Thymus (tissue), 14 donors: ENCODE measurements at places on chromosomes 6 and 20.
A peak's percentile ranks its signal among the peaks of the same experiment; 100 is the strongest.

- no peaks in the 10 kb centered on the region for H3K36me3 ChIP-seq
- no peaks in the 10 kb centered on the region for H3K27me3 ChIP-seq
- no peak for DNase-seq
- no peak overlapping the region for H3K4me3 ChIP-seq
- no peaks in the 10 kb centered on the region for H3K4me1 ChIP-seq
These were observed 26.7 kb downstream of the TNFAIP3 start for GRCh38 chr6:137893726-137894125.

DNA sequence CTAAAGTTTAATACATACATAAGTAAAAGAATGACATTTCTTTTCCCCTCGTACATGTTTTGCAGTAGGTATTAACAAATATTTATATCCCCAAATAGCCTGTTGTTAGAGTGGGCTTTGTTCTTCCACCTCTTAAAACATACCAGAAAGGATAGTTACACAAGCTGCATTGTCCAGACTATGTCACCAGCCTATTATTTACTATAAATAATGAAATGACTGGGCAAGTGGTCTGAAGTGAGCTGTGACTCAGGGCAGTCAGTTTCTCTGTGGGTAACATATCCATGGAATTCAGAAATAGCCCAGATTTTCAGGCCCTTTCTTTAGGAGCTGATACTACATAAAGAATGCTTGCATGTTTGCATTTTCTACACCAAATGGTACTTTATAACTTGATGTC is 60.1 kb downstream of the FUT9 start:
- DNase-seq = no peak
- H3K36me3 ChIP-seq = no peaks in the 10 kb centered on the region
- no peaks in the 10 kb centered on the region for H3K4me1 ChIP-seq
- no peak overlapping the region for H3K27ac ChIP-seq
- no peak overlapping the region for H3K4me3 ChIP-seq

- no peaks in the 10 kb centered on the region for H3K4me1 ChIP-seq
- H3K27ac ChIP-seq = no peak overlapping the region
- H3K36me3 ChIP-seq = no peaks in the 10 kb centered on the region
- no peak overlapping the region for H3K4me3 ChIP-seq
- DNase-seq = no peak
These were observed 646.7 kb upstream of the PTCHD4 start for GRCh38 chr6:48757661-48758060.

GRCh38 chr6:89330910-89331309 is 15.8 kb upstream of the GABRR2 start:
- no peaks in the 10 kb centered on the region for H3K27me3 ChIP-seq
- peaks cover 72% of the 10 kb centered on the region for H3K36me3 ChIP-seq
- H3K4me1 ChIP-seq = no peaks in the 10 kb centered on the region
- no peak for DNase-seq

DNA sequence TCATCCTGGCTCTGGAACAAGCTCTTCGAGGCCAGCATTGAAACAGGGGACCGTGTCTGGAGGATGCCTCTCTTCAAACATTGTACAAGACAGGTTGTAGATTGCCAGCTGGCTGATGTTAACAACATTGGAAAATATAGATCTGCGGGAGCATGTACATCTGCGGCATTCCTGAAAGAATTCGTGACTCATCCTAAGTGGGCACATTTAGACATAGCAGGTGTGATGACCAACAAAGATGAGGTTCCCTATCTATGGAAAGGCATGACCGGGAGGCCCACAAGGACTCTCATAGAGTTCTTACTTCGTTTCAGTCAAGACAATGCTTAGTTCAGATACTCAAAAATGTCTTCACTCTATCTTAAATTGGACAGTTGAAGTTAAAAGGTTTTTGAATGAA is 3.6 kb upstream of the CDKN1A start:
- peaks cover 49% of the 10 kb centered on the region for H3K27me3 ChIP-seq
- no peak for DNase-seq
- peaks cover 32% of the 10 kb centered on the region for H3K4me1 ChIP-seq
- no peak overlapping the region for H3K27ac ChIP-seq

GRCh38 chr20:49676581-49677291 is 36.9 kb downstream of the B4GALT5 start:
- H3K4me3 ChIP-seq = no peak overlapping the region
- no peaks in the 10 kb centered on the region for H3K36me3 ChIP-seq
- H3K4me1 ChIP-seq = no peaks in the 10 kb centered on the region
- no peaks in the 10 kb centered on the region for H3K27me3 ChIP-seq
- DNase-seq = no peak
- no peak overlapping the region for H3K27ac ChIP-seq

DNA sequence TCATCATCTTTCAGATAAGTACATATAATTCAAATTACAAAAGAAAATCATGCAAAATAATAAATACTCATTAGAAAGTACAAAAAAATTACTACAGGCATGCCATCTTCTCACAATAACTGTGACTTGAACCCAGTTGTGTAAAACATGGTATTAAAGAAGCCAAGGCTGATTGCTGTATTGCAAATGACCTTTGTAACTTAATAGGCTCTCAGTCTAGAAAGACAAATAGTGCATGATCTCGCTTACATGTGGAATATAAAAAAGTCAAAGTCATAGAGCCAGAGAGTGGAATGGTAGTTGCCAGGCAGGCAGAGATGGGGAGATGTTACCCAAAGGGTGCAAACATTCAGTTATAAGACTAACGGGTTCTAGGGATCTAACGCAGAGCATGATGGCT is 626.1 kb downstream of the COL12A1 start:
- H3K36me3 ChIP-seq = no peaks in the 10 kb centered on the region
- H3K4me1 ChIP-seq = no peaks in the 10 kb centered on the region
- no peaks in the 10 kb centered on the region for H3K27me3 ChIP-seq
- H3K4me3 ChIP-seq = no peak overlapping the region
- no peak overlapping the region for H3K27ac ChIP-seq

- H3K4me3 ChIP-seq = peak overlapping the region; percentile 45
- H3K27me3 ChIP-seq = no peaks in the 10 kb centered on the region
- DNase-seq = peak; percentile 78
- H3K36me3 ChIP-seq = no peaks in the 10 kb centered on the region
These were observed 142.1 kb downstream of the MYB start for GRCh38 chr6:135323202-135323668.

- H3K27ac ChIP-seq = no peak overlapping the region
- no peaks in the 10 kb centered on the region for H3K27me3 ChIP-seq
- H3K4me3 ChIP-seq = no peak overlapping the region
These were observed 121.3 kb downstream of the PHACTR3 start for GRCh38 chr20:59725476-59726280.

DNA sequence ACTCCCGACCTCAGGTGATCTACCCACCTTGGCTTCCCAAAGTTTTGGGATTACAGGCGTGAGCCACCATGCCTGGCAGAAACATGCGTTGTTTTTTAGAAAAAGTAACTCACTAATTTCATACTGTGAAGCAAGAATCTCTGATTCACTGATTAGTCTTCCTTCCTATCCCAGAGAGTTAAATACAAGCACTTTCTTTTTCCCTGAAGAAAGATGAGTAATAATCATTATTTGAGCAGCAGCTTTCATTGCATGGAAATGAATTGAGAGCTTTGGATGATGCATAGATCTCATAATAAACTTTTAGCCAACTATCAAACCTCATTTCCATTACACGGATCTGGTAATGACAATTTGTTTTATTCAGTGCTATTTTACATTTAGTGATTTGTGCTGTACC is 892.5 kb upstream of the EYS start:
- H3K36me3 ChIP-seq = no peaks in the 10 kb centered on the region
- H3K27me3 ChIP-seq = no peaks in the 10 kb centered on the region
- no peak overlapping the region for H3K27ac ChIP-seq
